Ammon's horn (tissue), 1 donor: ENCODE measurements at places on chromosomes 12 and 14.
A peak's percentile ranks its signal among the peaks of the same experiment; 100 is the strongest.

DNA sequence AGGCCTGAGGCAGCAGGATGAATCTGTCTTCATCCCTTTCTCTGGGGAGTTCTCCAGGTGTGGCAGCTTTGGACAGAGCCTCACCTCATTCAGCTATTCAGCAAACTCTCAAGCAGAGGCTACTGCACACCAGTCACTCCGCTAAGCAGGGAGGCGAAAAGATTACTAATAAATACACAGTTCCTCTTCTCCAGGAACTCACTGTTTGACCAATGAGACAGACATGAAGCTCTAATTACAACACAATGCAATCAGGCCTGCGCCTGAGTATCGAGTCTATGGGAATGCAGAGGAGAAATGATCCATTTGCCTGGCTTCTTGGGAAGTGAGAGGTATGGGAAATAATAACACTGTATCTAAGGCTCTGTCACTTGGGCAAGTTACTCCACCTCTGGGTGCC is 178.1 kb downstream of the CRADD start:
- no peak for DNase-seq

DNA sequence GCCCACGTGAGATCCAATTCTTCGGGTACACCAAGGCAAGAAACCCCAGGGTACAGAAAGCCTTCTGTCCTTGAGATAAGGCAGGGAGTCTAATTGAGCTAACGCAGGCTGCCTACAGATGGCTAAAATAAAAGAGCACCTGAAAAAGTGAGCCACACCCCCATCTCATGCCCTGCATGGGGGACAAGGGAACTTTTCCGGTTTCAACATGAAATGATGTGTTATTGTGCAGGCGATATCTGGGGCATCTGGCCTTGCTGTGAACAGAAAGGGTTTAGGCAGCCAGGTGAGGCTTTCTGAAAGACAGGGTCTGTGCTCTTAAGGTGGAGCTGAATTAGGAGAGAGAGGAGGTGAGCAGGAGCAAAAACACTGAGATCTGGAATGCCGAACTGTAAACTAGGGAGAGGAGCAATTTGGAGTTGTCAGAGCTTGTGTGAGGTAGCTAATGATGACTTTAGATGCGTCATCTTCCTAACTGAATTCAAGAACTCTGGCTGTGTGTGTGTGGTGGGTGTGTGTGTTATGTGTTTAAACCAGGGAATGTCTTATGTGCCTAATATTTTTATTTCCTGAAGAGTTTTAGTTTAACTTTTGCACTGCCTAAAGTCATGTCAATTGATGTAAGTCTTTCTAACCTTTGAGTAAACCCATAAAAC is 20.1 kb upstream of the LDHB start:
- DNase-seq: no peak

DNA sequence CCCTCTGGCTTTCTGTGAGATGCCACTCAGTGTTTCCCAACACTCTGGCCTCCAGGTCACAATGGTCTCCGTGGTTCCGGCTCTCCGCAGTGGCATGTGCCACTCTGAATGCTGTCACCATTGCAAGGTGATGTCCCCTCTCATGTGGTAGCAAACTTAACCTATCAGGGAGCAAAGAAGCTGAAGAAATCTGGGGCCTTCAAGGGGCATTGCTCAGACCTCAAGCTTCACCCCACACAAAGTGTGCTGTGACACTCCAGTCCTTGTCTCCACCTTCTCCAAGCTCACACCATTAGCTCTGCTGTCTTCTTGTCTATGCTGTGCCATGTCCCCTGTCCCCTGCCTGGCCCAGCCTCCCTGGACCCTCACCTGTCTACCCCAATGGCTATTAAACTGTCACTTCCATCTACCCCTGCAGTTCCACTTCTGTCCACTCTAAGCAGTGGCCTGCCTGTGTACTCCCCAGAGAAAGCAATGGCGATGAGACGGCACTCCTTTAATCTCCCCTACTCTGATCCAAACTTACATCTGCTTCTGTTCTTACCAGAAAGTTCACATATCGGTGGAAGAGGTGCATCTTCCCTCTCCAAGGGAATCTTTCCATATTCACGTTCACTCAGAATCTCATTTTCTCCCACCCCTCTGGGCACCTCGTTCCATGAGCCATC is 93.7 kb downstream of the DHRS2 start:
- DNase-seq: no peak

GRCh38 chr14:71228711-71229110 is 321.5 kb downstream of the PCNX1 start:
- DNase-seq: no peak

- no peak for DNase-seq
These were observed 85.6 kb downstream of the PLEKHA5 start for GRCh38 chr12:19215115-19215514.

GRCh38 chr14:67464879-67465278 is 23.6 kb downstream of the TMEM229B start:
- DNase-seq: no peak

DNA sequence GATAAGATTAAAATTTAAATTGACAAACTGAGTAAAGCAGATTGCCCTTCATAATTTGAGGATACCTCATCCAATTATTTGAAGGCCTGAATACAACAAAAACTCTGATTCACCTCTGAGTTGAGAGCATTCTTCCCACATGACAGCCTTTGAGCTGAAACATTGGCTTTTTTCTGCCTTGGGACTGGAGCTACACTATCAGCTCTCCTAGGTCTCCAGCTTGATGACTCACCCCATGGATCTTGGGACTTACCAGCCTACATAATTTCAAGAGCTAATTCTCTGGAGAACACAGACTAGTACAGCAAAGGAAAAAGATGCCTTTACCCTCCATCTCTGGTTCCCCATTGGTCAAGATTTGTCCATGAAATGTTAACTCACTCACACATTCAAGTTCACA is 555.1 kb downstream of the FOXG1 start:
- no peak for DNase-seq

GRCh38 chr12:9649532-9649940 is 20.0 kb upstream of the CLEC2D start:
- DNase-seq: no peak

DNA sequence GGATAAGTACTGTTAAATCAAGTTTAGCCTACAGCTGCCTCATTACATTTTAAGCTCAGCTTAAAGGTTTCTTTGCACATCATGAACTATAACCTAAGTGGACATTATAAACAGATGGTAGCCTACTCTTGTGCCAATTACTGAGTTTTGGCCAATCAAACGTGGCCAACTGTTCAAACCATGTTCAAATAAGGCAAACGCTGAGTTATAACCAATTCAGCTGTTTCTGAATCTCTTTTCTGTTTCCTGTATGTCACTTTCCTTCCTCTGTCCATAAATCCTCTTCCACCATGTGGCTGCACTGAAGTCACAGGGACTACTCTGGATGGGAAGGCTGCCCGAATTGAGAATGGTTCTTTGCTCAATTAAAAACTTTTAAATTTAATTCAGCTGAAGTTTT is 98.4 kb downstream of the BCAT1 start:
- DNase-seq: no peak

GRCh38 chr14:80211153-80212022 is at the start of gene DIO2:
Gene DIO2 (minus strand): TSS chr14:80211504. CDS start chr14:80211472, 32 bp downstream.
- peak; percentile 83 for DNase-seq

DNA sequence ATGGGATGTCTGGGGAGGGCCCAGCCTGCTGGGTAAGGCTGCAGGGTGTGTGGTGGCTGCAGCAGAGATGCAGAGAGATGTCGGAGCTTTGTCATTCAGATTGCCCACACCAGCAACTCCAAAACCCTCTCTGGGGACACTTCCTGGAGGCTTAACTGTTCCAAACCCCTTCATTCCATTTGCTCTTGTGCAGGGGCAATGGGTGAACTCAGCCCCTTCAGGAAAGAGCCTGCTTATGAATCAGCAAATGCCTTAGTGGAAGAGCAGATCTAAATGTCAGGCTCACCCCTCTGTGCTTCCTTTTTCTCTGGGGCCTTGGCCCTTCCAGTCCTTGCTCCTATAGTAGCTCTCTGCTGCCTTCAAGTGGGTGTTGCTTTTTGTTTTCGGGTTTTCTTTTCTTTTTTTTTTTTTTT is 36.7 kb upstream of the GPATCH2L start:
- no peak for DNase-seq

DNA sequence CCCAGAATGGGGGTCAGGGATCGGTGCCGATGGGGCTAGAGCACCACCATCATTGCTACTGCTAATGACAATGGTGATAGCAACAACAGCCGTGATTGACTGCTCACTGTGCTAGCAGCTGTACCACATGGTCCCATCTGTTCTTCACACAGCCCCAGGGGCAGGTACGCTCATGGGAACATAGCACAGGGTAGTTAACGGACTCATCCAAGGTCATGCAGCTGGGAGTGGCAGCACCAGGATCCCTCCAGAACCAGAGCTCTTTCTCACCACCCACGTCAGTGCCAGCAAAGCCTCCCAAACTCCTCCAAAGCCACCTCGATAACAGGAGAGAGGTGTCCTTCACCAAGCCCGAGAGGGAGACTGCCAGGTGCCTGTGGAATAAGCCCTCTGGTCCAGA is 11.2 kb upstream of the DYNC1H1 start:
- DNase-seq: no peak
